ENCODE measurements at places on chromosomes 7 and 10.

GRCh38 chr7:73612598-73613269 is 11.6 kb downstream of the MLXIPL start:
- DNase-seq: peak; percentile 53

DNA sequence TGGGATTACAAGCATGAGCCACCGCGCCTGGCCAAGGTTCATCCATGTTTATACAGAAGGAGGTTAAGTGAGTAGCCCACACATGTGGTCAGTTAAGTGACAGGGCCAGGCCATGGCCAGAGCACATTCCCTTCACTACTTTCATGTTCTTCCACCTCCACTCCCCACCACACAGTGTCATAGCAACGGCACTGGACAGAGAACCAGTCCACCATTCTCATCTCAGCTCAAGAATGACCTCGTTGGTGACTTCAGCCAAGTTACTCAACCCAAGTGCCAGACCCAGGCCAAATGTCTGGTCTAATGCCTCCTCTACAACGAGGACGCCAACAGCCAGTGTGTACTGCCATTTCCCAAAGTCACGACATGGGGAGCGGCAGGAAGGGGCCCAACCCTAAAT is 62.4 kb downstream of the INHBA start:
- DNase-seq: no peak

GRCh38 chr7:825386-825785 is 6.9 kb upstream of the SUN1 start:
- DNase-seq: no peak

DNA sequence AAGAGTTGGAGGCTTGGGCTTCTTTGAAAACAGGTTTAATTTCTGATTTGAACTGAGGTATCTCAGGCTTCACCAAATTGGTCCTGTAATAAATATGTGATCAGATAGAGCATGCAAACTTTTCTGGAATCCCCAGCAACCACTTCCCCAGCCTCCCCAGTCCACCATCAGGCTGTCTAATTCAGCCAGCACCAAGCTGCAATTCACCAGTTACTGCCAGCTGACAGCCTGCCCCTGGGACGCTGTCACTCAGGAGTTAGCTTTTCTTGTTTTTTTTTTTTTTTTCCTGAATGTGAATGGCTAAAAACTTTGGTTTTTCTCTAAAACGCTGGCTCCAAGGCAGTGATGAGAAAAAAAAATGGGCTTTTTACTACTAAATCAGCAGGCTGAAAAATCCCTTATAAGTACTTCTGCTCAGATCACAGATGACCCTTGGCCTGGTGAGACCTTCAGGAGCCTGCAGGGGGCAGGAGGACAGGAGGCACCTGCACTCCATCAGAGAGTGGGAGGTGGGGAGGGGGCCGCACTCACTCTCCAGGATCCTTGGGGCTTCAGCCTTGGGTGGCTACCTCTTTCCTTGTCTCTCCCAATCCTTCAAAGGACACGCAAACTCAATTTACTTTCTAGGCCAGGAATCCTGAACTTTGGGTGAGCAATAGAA is 349.4 kb downstream of the GATA3 start:
- no peak for DNase-seq

- peak; percentile 22 for DNase-seq
Measured at GRCh38 chr10:48981310-48981907, 41.8 kb upstream of the LRRC18 start.

DNA sequence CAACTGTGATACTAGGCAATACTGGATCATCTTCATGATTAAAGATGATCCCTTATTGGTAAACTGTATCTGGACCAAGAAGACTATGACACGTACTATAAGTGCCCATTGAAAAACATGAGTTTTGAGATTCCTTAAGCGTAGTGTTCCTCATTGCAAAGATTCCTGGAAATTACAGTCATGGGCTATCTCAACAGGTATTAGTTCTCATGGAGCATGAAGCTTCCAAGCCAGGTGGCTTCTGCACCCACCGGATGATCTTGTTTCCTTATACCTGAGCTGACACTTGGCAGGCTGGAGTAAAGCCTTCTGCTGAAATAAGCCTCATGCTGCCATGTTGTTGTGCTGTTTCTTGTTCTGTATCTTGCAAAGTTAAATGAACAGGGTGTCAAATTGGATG is 8.6 kb upstream of the PRR15 start:
- DNase-seq: no peak

DNA sequence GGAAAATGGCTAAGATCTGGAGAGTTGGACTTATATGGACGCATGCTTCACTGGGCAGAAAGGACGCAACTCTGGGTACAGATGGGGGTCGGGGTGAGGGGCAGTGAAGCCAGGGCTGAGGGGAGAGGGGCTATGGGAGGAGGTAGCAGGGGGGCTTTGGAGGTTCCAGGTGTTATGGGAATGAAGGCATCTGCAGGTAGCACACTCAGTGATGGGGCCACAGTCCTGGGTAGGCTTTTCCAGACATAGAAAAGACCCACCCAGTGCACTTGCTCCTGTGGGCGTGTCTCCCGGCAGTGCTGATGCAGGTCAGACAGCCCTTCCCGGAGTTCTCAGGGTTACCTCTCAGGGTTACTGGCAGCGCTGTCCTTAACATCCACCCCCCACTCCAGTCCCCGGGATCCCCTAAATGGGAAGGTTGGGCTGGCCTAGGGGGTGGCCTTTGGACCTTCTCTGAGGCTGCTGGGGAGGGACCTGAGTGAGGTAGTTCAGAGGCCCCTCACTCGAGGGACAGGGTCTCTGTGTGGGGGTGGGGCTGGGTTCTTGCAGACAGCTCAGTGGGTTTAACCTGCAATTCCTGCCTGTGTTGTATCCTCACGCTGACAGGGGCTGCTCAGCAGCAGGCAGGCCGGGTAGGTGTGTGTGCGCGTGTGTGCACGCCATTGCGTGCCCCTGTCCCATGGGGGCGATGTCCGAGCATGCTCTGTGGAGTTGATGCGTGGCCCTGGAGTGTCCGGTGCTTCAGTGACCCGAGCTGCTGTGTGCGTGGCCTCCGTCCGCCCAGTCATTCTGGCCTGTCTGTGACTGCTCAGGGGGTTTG is 6.2 kb downstream of the ZYX start:
- no peak for DNase-seq

DNA sequence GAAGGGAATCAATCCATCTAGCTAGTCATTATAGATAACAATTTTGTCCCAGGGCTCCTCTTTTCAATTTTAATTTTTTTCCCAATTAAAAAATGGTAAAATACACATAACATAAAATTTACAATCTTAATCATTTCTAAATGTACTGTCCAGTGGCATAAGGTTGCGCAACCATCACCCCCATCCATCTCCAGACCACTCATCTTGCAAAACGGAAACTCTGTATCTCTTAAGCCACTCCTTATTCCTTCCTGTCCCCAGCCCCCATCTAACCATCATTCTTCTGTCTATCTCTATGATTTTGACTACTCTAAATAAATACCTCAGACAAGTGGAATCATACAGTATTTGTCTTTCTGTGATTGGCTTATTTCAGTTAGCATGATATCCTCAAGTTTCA is 46.1 kb upstream of the RAB18 start:
- DNase-seq: no peak

- DNase-seq: no peak
Measured at GRCh38 chr7:39709768-39710311, 86.5 kb downstream of the RALA start.

Measured in RKO (cell line).